Keratinocyte (primary cell): ENCODE measurements at places on chromosomes 3 and 15. TPM values are rescaled to one million over a fixed set of nuclear protein-coding genes. Genes with fewer than 3 reads are reported as not detected.

GRCh38 chr3:27861046-27862036 lies 139.2 kb upstream of the EOMES start:
- no peaks in the 10 kb centered on the region for H3K27me3 ChIP-seq
- H3K36me3 ChIP-seq: no peaks in the 10 kb centered on the region
- H3K4me1 ChIP-seq: no peaks in the 10 kb centered on the region
- H3K27ac ChIP-seq: no peak overlapping the region
- no peak for DNase-seq
- no peak overlapping the region for H3K4me3 ChIP-seq

- H3K27ac ChIP-seq: no peak overlapping the region
- H3K36me3 ChIP-seq: no peaks in the 10 kb centered on the region
- DNase-seq: no peak
- H3K4me1 ChIP-seq: peaks cover 10% of the 10 kb centered on the region
- no peaks in the 10 kb centered on the region for H3K27me3 ChIP-seq
Observed at GRCh38 chr15:38886315-38887163, 321.9 kb upstream of the RASGRP1 start.

Gene STARD9
- 0.71 to 0.85 TPM (median 0.76 TPM) in 3 replicates for polyA plus RNA-seq

Gene TGM4
- polyA plus RNA-seq: 1.3 to 2.2 TPM (median 1.3 TPM) in 3 replicates

GRCh38 chr3:186997473-186997939 lies 67.2 kb downstream of the ST6GAL1 start:
- H3K36me3 ChIP-seq: no peaks in the 10 kb centered on the region
- no peak overlapping the region for H3K27ac ChIP-seq
- H3K4me1 ChIP-seq: no peaks in the 10 kb centered on the region
- H3K27me3 ChIP-seq: no peaks in the 10 kb centered on the region

Gene PIGX
- 17.2 to 25.0 TPM (median 19.0 TPM) in 3 replicates for polyA plus RNA-seq

Gene NUP210
- 0.01 to 0.05 TPM (median 0.03 TPM) in 3 replicates for polyA plus RNA-seq
